ENCODE measurements at places on chromosomes 3 and 15.

- no peak for DNase-seq
These were observed 23.2 kb downstream of the ZNF148 start for GRCh38 chr3:125351814-125352456.

GRCh38 chr3:14403619-14404155 is 1.3 kb downstream of the SLC6A6 start:
- no peak for DNase-seq

- peak; percentile 17 for DNase-seq
These were observed 114.0 kb downstream of the FNDC3B start for GRCh38 chr3:172153335-172153861.

- DNase-seq = no peak
These were observed 123.5 kb downstream of the NUP210 start for GRCh38 chr3:13296662-13297061.

- no peak for DNase-seq
These were observed 326.7 kb downstream of the IGSF11 start for GRCh38 chr3:118707991-118708390.

DNA sequence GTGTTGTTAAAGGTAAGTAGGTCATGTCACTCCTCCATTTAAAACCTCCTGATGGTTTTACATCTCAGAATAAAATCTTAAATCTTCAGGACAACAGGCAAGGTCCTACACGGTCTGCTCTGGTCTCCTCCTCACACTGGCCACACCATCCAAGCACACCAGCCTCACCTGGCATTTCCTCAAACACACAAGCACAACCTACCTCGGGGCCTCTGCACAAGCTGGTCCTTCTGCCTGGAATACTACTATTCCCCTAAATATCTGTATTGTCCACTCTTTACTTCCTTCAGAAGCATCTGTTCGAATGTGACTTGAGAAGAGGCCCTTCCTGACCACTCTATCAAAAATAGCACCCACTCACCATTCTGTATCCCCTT is 1.8 kb downstream of the GORASP1 start:
- DNase-seq = no peak

DNA sequence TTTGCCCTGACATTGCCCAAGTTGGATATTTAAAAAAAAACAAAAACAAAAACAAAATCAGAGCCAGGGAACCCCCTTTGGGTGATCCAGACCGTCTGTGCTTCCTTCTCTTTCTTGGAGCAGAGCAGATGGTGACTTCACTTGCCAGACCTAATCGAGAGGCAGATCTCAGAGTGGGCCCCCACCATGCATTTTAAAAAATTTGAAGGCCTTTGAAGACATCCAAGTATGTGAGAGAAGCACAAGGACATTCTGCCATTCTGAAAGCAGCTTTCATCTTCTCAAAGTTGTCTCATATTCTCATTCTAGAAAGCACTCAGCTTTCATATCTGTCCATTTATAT is 93.3 kb downstream of the SV2B start:
- no peak for DNase-seq

GRCh38 chr3:194738254-194739093 is 52.8 kb downstream of the FAM43A start:
- DNase-seq = no peak

- DNase-seq = no peak
These were observed 26.0 kb downstream of the MASP1 start for GRCh38 chr3:187265461-187265955.

DNA sequence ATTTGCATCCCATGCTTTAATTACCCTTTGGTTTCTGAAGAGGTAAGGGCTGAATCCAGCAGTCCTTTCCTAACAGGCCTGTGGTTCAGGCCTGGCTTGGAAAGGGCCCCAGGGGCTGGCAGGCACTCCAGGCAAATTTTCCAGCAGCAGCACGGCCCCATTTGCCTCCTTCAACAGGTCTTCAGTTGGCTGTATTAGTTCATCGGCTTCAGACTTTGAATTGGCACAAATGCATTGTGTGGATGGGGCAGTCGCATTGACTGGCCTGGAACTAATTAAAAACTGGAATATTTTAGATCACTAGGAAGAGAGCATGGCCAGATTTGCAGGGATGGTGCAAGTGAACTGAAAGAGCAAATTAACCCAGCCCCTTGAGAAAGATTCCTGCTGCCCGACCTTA is 207.8 kb upstream of the MCTP2 start:
- DNase-seq = no peak

- no peak for DNase-seq
These were observed 558.1 kb downstream of the RSL24D1 start for GRCh38 chr15:54638666-54639065.

GRCh38 chr3:121894301-121894990 is at the start of gene SLC15A2:
TSS of gene SLC15A2 (plus strand) at chr3:121894401. CDS start at chr3:121894477, 76 bp downstream.
- DNase-seq = no peak

- no peak for DNase-seq
These were observed 31.9 kb downstream of the ZNF710 start for GRCh38 chr15:90033006-90033405.

DNA sequence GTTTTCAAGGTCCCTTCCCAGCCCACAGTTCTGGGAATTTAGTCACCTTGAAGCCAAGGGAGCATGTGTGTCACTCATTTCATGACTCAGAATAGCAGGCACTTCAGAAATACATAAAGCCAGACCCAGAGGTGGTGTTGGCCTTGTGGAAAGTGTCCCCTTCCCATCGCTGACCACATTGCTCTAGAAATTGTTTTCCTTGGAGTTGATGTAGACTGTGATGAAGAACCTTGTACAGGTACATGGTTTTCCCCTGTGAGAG is 158.8 kb downstream of the SLCO3A1 start:
- no peak for DNase-seq

DNA sequence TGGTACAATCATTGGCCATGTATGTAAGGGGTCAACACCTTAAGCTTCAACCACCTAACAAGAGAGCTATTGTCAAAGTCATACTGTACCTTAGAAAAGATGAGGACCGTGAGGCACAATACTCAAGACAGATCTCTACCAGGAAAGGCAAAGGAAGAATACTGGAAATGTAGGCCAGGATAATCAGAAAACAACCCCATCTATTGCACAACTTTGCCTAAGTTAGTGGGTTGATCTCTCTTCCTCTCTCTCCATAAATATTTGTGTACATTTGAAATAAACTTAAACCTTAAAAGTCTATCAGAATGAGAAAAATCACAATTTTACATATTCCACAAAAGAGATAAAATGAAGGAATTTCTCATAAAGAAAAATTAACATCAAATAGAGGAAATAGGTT is 556.9 kb downstream of the MECOM start:
- no peak for DNase-seq

- DNase-seq = no peak
These were observed 27.0 kb downstream of the NSMCE3 start for GRCh38 chr15:29242456-29243242.

DNA sequence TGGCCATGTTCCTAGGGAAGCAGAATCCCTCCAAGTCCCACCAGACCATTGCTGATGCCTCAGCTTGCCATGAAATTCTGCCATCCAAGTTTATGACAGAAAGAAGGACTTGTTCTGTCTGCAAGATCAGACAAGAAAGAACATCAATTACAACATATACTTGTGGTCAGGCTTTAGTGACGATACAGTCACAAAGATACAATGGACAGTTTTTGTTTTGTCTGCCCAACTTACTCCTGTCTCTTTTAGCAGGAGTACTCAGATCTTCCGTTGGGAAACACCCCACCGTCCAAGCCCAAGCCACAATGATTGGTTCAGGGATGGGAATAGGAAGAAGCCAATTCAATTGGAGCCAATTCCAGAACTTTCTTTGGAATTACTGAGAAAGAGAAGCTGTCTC is 15.7 kb downstream of the KLHL6 start:
- no peak for DNase-seq

DNA sequence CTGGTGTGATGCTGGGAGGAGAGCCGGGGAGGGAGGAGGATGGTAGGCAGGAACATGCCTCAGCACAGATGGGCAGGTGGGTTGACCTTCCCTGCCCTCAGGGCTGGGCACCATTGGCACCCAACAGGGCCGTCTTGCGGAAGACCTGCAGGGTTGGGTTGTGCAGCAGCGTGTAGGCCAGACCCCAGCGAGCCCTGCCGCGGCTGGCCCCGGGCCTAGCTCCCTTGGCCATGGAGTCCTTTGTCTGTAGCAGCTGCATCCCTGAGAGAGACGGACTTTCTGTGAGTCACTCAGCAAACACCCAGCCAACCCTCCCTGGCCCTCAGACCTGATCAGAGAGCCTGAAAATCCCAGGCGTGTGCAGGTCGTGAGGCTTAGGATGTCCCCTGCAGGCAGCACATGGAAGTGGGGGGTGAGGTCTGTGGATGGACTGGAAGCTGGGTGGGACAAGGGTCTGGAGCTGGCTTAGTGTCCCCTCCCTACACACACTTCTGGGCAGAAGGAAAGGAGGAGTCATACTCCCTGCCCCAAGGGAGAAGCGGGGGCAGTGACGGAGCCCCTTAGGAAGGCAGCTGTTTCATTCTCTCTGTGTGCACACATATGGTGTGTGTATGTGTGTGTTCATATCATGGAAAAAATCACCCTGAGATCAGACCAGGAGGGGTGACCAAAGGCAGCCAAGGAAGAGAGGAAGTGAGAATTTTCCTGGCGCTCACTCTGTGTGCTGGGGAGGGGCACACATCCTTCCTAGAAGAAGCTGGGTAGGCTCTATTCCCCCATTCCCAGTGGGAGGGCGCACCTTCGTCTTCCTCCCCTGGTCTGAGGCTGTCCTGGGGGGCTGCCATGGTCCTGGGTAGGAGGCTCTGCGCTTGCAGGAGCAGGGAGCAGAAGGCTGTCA is 6.7 kb downstream of the ISLR start:
- no peak for DNase-seq

- no peak for DNase-seq
These were observed 52.4 kb downstream of the IL1RAP start for GRCh38 chr3:190566043-190566933.

DNA sequence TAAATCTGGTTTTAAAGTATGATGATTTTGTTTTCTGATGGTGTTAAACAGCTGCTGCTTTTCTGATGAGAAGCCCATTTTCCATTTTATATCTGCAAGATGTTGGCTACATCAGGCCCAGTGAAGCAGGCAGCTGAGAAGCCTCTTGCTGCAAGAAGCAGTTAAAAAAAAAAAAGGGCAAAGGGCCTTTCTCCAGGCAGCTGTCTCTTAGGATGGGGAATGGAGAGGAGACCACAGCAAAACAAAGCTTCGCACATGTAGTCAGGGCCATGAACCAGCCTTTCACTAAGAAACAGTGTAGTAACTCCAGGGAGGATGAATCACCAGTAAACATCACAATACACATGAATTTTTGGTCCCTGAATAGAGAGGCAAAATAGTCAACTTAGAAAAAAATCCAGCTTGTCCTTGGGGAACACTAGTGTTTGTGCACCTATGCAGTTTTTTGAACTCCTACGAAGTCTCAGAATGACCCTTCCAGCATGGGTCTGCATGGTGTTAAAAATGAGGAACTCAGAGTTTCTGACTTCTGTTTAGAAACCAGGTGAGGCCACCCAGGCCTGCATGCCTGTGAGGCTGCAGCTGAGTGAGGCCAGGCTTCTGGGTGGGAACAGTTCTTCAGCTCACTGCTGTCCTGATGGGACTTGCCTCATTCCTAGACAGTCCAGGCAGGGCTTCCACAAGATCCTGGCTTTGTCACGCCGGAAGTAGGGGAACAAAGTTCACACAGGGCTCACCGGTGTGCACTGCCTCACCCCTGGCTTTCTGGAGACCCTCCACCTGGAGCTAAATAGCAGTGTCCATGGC is 518.7 kb downstream of the MCTP2 start:
- no peak for DNase-seq

DNA sequence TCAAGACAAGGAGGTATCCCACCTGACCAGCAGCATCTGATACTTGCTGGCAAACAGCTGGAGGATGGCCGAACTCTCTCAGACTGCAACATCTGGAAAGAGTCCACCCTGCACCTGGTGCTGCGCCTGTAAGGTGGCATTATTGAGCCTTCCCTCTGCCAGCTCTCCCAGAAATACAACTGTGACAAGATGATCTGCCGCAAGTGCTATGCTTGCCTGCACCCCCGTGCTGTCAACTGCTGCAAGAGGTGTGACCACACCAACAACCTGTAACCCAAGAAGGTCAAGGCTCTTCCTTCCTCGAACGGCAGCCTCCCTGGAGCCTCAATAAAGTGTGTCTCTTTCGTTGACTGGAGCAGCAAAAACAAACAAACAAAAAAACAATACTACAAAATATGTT is 2.2 kb upstream of the SLC4A7 start:
- DNase-seq = no peak

GRCh38 chr3:43587303-43587702 is 34.5 kb downstream of the ANO10 start:
- DNase-seq = no peak

DNA sequence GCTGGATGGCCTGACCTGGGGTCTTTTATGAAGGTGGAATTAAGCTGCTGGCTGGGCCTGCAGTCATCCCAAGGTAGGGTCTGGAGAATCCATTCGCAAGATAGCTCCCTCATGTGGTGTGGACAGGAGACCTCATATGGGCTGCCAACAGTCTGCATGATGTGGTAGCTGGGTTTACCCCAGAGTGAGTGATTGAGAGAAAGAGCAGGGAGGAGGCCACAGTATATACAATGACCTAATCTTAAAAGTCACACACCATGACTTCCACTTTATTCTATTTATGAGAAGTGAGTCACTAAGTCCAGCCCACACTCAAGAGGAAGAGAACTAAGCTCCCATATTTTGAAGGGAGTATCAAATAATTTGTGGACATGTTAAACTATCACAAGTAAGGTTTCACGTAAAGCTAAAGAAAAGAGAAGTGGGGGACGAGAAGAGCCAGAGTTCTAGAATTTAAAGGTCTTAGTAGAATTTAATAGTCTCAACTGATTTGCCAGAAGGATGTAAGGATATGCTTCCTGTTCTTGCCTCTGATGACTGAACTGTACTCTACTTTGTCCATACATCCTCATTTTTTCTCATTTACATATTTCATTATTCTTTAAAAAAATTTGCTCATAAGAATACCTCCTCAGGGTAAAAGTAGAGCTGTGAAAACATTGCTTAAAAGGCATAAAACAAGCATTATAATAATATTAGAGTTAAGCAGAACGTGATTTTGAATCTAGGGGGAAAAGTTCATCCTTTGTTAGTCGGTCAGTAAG is 184.4 kb downstream of the PEX5L start:
- DNase-seq = no peak
